Activated T-cell treated with anti-CD3 and anti-CD28 coated beads, Interleukin-2, amount 50 U/mL, for 72 hours (primary cell): ENCODE measurements at places on chromosomes 7 and 10.

DNA sequence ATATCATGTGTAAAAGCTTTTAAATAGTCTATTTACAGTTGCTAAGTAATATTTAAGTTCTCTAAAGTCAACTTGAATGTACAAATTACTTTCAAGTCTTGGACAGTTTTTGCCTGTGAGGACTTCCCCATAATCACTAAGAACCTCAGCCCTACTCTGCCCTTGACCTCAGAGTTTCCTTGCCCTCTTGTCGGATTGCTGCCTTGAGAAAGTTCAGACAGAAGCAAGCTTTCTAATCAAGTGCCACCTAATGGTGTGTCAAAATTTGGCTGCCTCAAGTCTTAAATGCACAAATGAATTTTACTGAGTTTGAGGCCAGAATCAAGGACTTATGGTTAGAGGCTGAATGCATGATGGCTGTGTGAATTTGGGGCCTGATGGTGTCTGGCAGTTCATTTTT is 88.3 kb upstream of the KAT6B start:
- no peak for DNase-seq

GRCh38 chr7:148700661-148701064 is 2.0 kb downstream of the CUL1 start:
- DNase-seq: peak; percentile 29

DNA sequence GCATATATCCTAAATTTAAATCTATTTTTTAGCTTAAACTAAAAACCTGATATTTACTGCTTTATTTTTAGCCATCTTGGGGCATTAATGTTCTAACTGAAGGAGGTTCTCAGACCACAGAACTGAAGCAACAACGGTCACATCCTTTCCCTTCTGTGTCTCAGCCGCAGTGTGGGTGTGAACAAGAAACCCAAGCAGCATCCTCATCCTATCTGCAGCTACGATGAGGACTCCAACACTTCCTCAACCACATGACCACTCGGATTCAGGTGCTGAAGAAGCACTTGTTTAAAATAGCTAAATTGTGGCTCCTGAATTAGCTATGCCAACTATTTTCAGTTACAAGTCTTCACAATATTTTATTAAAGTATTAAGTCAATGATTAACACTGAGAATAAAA is 5.3 kb downstream of the ESYT2 start:
- peak; percentile 61 for DNase-seq

DNA sequence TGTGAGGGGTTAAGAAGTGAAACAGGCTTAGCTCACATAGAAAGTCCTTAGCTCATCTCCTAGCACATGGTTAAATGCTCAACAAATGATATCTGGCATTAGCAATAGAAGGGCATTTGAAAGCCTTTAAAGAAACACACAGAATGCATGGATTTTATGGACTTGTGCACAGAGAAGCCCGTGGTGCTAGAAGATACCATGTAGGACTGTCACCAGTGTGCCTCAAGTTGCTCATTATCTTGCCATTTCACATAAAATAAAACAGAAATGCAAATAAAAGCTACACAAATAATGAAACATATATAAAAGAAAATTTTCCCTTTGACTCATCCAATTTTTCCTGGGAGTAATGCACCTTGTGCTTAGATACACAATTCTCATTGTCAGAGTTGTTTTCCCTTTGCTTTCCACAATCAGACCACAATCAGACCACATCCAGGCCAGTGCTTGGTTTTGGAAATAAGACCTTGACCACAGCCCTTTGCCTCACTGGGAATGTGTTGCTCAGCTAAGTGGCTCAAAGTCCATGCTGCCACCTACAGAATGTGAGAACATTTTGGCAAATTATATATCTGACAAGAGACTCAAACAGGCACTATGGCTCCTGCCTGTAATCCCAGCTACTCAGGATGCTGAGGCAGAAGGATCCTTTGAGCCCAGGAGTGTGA is 9.5 kb upstream of the WDR11 start:
- no peak for DNase-seq

GRCh38 chr10:33600381-33600780 is 265.9 kb upstream of the NRP1 start:
- no peak for DNase-seq

GRCh38 chr10:17348501-17349349 is 105.7 kb downstream of the ST8SIA6 start:
- DNase-seq: no peak

- no peak for DNase-seq
These were observed 4.8 kb upstream of the HILPDA start for GRCh38 chr7:128450913-128451312.

DNA sequence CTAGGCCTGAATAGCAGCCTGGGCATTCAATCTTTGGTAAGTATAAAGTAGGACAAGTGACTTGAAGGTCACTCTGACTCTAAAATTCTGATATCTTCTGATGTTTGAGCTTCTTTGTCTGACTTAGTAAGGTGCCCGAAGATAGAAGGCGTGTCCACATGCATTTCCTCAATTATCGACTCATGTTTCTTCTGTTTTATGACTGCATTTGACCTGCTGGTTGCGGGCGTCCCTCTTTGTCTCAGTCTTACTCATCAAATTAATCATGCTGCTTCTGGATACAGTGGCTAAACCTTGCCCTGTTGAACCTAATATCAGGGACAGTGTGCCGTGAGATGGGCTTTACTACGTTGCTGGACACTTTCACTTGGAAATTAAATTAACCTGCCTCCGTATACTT is 534.1 kb downstream of the SDK1 start:
- no peak for DNase-seq

GRCh38 chr10:91164520-91165065 is 55.9 kb upstream of the PCGF5 start:
- no peak for DNase-seq

DNA sequence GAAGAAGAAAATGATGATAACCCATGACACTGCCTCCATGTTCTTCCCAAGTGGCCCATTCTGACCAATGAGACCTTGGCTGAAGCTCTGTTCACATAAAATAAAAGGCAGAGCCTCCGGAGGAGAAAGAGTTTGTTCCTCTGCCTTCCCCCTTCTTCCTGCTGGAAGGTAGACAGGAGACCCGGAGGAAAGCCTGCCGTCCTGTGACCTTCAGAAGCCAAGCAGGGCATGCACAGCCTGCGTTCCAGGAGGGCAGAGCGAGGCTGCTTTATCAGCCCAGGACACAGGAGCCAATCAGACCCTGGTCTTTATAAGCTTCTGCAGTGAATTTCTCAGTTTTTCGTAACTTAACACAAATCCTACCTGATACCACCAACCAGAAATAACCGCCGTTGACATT is 8.6 kb upstream of the GRID1 start:
- DNase-seq: no peak

DNA sequence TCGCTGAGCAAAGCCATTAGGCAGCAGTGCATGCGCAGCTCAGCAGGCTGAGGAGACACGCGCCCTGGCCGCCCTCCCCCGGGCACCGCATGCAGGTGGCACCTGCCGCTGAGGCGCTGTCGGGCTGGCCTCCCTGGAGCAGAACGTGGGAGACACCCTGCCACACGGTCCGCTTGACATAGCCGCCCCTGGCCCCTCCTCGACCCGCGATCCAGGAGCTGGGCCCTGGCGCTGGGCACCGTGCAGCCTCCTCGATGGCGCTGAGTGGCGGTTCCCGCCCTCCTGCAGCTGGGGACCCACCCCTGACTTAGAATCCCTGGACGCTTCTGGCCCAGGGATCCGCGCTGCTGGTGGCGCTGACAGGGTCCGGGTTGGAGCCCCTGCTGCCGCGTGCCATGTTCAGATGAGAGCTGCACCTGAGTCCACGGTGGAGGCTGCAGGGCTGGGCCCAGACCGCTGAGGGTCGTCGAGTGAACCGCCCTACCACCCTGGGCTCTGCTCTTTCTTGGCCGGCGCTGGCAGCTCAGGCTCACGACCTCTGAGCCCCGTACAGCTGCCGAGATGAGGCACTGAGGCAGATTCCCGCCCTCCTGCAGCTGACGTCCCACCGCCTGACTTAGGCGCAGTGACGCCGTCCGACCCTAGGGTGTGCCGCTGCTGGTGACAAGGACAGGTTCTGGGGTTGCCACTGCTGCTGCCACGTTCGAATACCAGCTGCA is 116.8 kb downstream of the OR13A1 start:
- DNase-seq: no peak

DNA sequence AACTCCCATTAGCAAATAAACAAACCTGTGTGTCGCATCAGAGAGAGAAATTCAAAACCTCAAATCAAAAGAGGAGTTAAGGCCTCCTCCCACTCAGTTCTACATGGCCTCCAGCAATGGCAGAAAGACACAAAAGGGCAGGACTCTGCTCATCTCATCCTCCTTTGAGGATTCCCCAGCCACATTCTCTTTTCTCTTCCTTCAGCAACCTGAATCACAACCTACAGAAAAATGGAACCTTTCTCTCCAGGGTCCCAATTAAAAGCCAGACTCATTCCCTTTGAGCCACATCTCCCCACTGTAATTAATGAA is 7.9 kb downstream of the OSBPL3 start:
- DNase-seq: no peak

DNA sequence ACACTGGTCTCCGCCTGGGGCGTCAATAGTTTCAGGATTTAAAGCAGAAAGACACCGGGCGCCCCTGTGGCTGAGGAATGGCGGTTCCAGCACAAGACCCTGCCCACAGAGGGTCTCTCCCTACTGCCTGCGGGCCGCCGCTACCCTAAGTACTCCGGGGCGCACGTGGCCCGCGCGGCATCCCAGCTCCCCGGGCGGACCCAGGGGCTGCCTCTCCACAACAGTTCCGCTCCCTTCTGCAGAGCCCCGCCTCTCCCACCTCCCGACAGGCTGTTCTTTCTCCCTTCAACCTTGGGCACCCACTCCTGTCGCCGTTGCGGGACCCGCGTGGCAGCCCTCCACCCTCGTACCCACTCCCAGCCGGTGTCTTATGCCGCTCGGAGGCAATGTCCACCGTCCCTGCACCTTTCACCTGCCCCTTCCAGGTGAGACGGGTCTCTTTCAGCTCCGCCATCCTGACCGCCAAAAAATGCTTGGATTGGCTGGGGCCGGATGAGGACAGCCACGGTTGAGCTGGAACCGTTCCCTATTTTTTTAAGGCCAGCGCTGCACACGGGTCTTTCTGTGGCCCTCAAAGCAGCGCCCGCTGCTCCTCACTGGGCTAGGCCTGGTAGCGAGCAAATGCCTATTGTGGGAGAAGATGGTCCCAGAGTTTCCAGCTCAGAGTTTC is 1.6 kb upstream of the NKX2-3 start:
- no peak for DNase-seq

DNA sequence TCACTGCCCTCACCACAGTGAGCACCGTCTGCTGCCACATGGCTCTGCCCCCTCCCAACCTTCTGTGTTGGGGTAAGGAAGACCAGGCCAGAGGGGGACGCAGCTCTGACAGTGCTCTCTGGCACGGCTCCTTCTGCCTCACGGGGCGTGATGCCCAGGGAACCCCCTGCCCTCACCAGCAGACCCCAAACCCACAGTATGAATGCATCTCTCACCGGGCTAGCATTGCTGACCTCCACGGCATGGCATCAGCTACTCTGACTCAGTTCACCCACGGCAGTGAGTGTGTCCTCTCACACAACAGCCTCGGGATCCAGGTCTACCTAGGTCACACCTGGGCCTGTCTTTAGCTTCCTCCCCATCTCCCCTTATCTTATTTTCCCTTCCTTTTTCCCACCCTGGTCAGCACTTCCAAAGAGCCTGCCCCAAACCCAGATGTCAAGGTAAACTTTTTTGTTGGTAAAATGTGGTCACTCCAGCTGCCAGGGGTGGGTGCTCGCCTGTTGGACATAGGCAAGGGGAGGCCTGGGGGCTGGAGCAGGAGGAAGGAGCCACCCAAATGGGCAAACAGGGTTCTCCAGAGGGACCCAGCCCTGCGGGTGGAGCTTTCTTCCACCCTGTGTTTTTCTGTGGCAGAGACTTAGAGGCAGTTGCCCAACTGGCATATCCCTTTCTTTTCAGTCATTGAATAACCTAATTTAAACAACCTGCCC is 4.4 kb downstream of the CALML3 start:
- no peak for DNase-seq

DNA sequence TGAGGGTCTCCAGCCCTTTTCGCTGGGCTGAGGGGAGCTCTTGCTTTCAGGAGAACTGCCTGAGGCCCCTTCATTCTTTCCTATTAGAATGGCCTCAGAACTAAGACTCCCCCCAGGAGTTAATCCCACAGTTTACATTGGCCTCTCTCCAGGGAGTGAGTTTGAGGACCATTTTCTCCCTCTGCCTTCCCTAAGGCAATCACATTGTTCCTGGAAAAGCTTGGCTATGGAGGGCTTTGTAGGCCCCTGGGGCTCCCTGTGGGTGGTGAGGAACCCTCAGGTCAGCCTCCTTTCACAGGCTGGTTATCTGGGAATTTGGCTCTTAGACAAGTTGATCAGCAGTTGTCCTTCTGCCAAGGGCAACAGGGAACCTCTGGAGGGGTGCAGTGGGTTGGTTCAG is 343.7 kb downstream of the RPS24 start:
- DNase-seq: no peak

DNA sequence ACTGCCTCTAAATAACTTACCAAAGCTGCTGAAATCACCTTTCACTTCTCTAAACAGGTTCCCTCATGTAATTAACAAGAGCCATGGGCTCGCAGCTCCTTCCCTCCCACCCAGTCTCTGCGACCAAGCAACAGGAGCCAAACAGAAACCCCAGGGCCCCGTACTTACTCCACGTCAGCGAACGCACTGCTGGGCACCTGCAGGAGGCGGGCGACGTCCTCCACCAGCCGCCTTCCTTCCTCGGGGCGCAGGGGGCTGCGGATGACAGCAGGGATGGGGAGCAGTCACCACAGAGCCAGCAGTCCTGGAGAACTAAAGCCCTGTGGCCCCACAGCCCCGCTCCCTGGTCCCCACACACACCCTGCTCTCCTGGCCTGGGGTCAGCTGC is 477.0 kb downstream of the PTPRN2 start:
- DNase-seq: no peak

DNA sequence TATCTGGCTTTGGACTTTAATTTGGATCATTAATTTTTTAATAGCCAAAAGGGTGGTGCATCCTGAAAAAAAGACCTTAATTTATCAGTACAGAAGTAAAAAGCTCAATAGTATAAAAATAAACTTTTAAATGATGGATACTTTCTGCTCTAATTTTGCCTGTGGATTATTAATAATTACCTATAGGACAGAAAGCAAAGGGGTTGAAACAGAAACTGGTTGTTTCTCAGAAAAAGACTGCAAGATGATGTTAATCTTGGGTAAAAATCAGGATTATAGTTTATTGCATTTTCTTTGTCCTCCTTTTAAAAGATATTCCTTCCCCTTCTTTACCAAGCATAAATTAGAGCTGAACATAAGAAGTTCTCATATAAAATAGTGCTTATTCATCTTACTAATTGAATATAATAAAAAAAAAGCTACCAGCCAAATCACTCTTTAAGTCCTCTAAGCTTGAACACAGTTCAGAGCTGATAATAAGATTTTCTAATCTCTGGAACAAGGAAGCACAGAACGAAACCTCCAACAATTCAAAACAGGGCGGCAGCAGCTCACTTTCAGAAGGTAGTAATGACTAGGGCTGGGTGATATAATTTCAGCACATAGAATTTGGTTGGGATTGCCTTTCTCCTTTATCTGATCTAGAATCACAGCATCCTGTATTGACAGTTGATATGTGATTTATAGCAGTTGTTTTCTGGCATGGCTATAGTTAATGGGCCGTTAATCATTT is 8.1 kb upstream of the GPR85 start:
- DNase-seq: no peak

GRCh38 chr7:23346316-23346715 is 47.2 kb downstream of the MALSU1 start:
- no peak for DNase-seq
